IPS-NIHi11 (cell line): ENCODE measurements at places on chromosomes 1 and 21.

GRCh38 chr1:32341186-32341757 is 5.2 kb upstream of the MARCKSL1 start:
- DNase-seq = no peak

DNA sequence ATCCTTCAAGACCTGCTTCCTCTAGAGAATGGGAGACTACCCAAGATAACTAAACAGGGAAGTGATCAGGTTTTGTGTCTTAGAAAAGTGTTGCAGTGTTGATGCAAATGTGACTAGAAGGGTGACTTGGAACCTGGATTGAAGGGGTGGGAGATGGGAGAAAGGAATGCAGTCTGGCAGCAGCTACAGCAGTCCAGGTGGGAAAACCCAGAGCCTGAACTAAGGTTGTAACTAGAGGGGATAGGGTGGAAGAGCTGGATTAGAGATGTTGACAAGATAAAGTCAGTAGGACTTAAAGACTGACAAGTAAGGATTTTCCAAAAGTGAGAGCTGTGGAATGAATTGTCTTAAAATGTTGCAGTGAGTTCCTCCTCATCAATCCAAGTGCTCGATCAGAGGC is 7.1 kb upstream of the SHISA4 start:
- no peak for DNase-seq

DNA sequence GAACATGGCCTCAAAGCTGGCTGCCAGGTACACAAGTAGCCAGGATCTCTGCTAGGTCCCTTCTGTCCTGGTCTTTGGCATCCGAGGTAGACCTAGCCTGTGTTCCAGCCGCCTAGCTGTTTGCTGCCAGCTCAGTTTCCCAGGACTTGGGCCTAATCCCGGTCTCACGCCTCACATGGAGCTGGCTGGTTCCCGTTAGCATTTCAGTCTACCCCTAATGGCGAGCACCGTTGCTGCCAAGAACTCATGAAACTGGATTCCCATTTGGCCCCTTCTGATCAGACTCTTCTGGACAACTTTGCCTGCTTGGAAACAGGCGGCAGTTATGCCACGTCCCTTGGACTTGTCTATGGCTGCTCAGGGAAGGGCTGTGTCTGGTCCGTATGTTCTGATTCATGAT is 26.2 kb upstream of the HHAT start:
- DNase-seq = no peak

- DNase-seq = no peak
Observed at GRCh38 chr1:101242324-101243050, 5.7 kb downstream of the S1PR1 start.
